ENCODE measurements at places on chromosomes 3 and 15.

- no peaks in the 10 kb centered on the region for H3K36me3 ChIP-seq
- H3K4me1 ChIP-seq: no peaks in the 10 kb centered on the region
- H3K27me3 ChIP-seq: no peaks in the 10 kb centered on the region
- H3K27ac ChIP-seq: no peak overlapping the region
These were observed 47.8 kb downstream of the LEKR1 start for GRCh38 chr3:156873906-156874305.

- H3K4me3 ChIP-seq: no peak overlapping the region
- H3K27me3 ChIP-seq: no peaks in the 10 kb centered on the region
- DNase-seq: no peak
- H3K27ac ChIP-seq: no peak overlapping the region
- H3K36me3 ChIP-seq: no peaks in the 10 kb centered on the region
These were observed 145.0 kb upstream of the GAP43 start for GRCh38 chr3:115478359-115478758.

DNA sequence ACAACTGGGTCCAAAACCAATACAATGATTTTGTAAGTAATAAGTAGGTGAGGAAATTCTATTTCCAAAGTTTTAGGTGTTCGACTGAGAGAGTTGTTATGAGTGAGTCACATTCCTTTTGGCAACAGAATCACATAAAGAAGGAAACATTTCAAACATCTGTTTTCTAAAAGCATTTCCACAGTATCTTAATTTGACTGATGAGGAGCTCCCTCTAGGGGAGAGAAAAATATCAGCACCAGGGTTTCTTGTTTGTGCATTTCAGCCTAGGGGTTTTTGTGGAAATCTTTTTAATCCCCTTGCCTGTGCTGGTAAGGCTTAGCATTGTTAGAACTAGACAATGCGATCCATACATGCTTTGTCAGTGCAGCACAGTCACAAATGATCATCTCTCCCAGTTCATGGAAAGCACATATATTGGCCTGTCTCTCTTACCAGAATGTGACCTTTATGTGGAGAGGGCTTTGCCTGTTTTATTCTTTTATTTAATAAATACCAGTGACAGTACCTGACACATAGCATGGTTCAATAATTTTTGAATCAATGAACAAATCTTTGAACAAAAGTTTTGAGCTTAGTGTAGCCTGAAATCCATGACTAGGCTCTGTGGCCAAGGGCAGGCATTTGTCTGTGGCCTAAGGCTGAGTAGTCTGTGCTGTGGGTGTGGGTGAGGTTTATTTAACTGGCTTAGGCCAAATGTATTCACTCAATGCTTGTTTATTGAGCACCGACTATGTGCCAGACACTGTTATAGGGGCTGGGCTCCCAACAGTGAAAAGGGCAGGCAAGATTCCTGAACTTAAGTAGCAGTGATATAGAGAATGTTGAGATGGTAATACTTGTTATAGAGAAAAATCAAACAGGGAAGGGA, 21.1 kb upstream of the IQCF6 start:
- no peaks in the 10 kb centered on the region for H3K4me1 ChIP-seq
- no peak for DNase-seq
- H3K36me3 ChIP-seq: no peaks in the 10 kb centered on the region
- H3K27ac ChIP-seq: no peak overlapping the region

- no peak overlapping the region for H3K27ac ChIP-seq
- H3K36me3 ChIP-seq: no peaks in the 10 kb centered on the region
- H3K4me3 ChIP-seq: no peak overlapping the region
- no peak for DNase-seq
- H3K4me1 ChIP-seq: no peaks in the 10 kb centered on the region
These were observed 17.8 kb downstream of the ACKR2 start for GRCh38 chr3:42827023-42827422.

DNA sequence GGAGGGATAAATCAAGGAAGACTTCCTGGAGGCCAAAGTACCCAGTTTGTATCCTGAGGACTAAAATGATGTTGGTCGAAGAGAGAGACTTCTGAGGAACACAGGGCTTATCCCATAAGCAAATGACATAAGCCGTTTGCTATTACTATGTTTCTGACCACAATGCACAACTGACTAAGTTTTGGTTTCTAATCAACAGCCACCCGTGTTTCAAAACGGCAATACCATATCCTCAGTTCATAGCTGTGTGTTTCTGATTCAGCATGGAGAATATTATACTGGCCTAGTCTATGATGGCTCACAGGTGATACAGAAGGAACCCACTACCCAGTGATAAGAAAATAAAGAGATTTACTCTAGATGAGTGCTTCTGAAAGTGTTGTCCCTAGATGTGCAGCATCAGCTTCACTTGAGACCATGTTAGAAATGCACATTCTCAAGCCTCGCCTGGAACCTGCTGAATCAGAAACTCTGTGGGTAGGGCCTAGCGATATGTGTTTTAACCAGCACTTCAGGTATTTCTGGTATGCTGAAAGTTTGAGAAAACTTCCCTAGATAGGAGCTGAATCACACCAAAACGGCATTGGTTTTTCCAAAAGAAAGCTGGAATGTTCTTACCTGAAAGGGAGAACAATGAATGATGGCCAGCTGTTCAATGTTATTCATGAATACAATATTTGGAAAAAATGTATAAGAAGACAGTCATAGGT, 639.7 kb upstream of the NR2F2 start:
- H3K4me1 ChIP-seq: no peaks in the 10 kb centered on the region
- no peaks in the 10 kb centered on the region for H3K36me3 ChIP-seq
- H3K27ac ChIP-seq: no peak overlapping the region
- no peaks in the 10 kb centered on the region for H3K27me3 ChIP-seq
- no peak for DNase-seq

DNA sequence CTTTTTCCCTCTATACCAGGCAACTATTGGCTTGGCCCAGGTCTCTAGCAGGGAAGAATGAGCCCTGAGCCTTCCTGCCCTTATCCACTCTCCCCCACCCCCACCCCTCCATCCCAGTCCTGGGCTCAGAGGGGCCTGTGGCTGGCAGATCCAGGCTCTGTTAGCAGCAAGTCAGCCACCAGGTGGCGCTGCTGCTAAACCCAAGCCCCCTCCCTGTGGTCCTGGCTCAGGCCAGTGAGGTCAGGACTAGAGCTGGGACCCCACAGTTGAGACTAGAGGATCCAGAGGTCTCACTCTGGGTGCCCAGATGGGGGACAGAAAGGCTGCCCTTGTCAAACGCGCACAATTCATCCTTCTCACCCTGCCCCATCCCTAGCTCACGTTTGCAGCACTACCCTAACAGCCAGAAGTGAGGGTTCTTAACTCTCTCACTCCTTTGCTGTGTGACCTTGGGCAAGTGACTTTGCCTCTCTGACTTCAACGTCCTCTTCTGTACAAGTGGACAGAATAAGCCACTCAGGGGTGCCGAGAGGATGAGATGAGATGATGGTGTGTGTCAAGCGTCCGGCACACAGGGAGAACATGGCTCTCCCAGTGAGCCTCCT, 46.8 kb upstream of the SLC6A1 start:
- no peaks in the 10 kb centered on the region for H3K36me3 ChIP-seq
- no peaks in the 10 kb centered on the region for H3K27me3 ChIP-seq
- H3K4me3 ChIP-seq: no peak overlapping the region
- H3K27ac ChIP-seq: no peak overlapping the region
- no peak for DNase-seq

DNA sequence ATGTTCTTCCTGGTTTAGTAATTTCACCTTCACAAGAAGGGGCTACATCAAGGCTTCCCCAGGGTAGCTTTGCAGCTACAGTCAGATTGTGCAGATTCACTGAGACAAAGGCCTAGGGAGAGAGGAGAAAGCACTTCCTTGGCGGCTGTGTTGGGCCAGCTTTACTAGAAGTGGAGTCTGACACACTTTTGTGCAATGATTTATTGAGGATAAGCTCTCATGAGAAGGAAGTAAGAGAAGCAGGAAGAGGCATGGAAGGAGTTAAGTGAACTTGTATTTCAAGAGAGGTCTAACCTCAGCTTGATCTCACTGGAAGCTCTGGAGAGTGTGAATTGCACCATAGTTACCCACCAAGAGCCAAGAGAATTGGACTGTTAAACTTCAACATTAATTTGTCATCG, 78.9 kb downstream of the TGFBR2 start:
- no peaks in the 10 kb centered on the region for H3K27me3 ChIP-seq
- no peak for DNase-seq
- no peak overlapping the region for H3K4me3 ChIP-seq
- peaks cover 41% of the 10 kb centered on the region for H3K36me3 ChIP-seq
- H3K27ac ChIP-seq: peak overlapping the region; percentile 76
- H3K4me1 ChIP-seq: peaks cover 82% of the 10 kb centered on the region

DNA sequence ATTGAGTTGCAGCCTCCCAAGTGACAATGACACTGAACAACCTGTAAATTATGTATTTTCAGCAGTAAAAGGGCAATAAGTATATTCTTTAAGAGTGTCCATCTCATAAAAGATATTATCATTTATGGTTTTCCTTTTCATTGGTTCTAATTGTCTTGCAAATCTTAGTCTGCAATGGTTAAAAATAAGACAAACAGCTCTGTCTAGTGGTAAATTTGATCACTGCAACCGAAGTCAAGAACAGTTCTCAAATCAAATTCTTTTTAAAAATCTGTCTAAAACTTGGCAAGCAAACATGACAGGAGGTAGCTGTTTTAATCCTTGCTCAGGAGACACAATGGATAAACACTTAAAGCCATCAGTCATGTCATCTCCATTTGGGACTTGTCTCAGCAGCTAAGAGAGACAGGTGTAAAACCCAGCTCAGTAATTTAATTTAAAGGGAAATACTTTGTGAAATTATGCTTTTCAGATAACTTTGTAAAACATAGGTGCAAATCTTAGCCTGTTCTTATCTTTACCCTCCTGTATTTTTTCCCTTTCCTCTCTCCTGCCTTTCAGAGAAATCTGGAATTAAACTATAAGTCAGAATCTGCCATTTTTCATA, 150.3 kb upstream of the ARHGEF26 start:
- DNase-seq: no peak
- H3K4me1 ChIP-seq: no peaks in the 10 kb centered on the region
- no peaks in the 10 kb centered on the region for H3K27me3 ChIP-seq
- no peak overlapping the region for H3K27ac ChIP-seq

DNA sequence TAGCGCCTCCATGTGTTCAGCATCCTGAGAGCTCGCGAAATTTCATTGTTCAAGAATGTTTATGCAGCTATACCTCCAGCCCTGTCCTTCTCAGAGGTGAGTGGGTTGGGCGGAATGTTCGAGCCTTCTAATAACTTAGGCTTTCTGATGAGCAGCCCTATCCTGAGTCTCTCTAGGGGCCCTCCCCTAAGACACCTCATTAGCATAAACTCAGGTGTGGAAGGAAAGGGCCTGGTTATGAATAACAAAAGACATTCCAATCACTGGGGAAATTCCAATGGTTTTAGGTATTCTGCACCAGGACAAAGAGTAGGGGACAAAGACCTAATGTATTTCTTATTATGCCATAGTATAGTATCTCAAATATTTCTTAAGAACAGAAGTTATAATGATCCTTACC, 138.1 kb upstream of the PDZRN3 start:
- H3K4me3 ChIP-seq: no peak overlapping the region
- no peaks in the 10 kb centered on the region for H3K36me3 ChIP-seq
- no peaks in the 10 kb centered on the region for H3K4me1 ChIP-seq
- H3K27me3 ChIP-seq: no peaks in the 10 kb centered on the region
- no peak for DNase-seq
- no peak overlapping the region for H3K27ac ChIP-seq

- peaks cover 38% of the 10 kb centered on the region for H3K4me1 ChIP-seq
- no peak for DNase-seq
- H3K4me3 ChIP-seq: no peak overlapping the region
- no peaks in the 10 kb centered on the region for H3K36me3 ChIP-seq
These were observed 25.5 kb downstream of the CCDC13 start for GRCh38 chr3:42747581-42747980.

DNA sequence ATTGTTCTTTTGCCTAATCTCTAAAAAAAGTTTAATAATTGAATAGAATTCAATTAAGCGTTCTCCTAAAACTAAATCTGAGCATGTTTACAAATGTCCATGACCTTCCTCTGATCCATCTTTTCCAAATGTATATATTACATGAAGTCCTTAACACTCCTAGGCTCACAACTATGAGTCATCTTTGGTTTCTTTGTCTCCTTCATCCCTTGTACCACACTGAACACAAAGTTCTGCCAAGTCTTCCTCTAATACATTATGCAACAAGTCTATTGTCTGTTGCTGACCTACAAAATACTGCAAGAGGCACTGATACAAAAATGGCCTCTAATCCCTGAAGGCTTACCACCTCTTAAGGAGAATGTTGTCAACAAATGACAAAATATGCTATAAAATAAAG, 550.2 kb downstream of the PYDC2 start:
- no peak for DNase-seq
- no peak overlapping the region for H3K4me3 ChIP-seq
- no peaks in the 10 kb centered on the region for H3K36me3 ChIP-seq
- no peaks in the 10 kb centered on the region for H3K4me1 ChIP-seq

GRCh38 chr15:81749716-81750375, 296.0 kb downstream of the MEX3B start:
- H3K4me3 ChIP-seq: no peak overlapping the region
- no peak for DNase-seq
- H3K27me3 ChIP-seq: no peaks in the 10 kb centered on the region

GRCh38 chr3:124837730-124838186, 49.4 kb downstream of the ITGB5 start:
- DNase-seq: peak; percentile 79
- peaks cover 13% of the 10 kb centered on the region for H3K4me1 ChIP-seq
- H3K27ac ChIP-seq: peak overlapping the region; percentile 89
- peaks cover 36% of the 10 kb centered on the region for H3K36me3 ChIP-seq

DNA sequence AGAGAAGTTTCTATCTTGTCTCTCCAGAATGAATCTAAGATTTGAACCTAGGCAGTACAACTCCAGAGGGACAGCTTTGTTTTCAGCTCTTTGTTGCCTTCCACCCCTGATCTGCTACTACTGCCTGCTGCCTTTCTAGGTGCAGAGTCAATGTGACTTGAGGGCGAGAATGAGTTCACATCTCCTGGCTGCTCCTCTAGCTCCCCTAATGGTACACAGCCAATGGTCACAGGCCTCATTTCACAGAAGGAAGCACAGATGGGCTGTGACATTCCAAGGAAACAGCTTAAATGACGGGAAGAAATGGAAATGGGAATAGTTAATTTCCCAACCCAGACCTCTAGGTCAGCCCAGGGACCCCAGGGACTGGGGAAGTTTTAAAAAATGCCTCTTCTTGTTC, 32.4 kb downstream of the FAM43A start:
- no peaks in the 10 kb centered on the region for H3K4me1 ChIP-seq
- H3K36me3 ChIP-seq: no peaks in the 10 kb centered on the region
- H3K27me3 ChIP-seq: no peaks in the 10 kb centered on the region
- DNase-seq: no peak
- no peak overlapping the region for H3K4me3 ChIP-seq
- no peak overlapping the region for H3K27ac ChIP-seq

DNA sequence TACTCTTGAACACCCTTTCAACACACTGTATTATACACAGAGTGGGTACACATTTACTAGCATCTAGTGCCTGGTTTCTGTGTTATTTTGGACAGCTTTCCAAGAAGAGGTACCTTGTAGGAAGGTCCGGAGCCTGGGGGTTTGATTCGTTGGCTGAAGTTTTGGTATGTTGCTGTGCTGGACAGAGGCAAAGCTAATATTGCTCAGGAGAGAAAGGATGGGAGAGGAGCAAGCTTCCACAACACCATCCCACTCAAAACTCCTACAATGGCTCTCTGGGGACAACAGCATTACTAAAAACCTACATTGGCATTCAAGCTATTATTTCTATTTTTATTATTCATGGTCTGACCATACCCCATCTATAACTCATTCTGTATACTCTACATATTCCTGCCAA, 1.1 kb upstream of the LYSMD2 start:
- no peaks in the 10 kb centered on the region for H3K27me3 ChIP-seq
- DNase-seq: no peak
- no peaks in the 10 kb centered on the region for H3K4me1 ChIP-seq
- H3K36me3 ChIP-seq: no peaks in the 10 kb centered on the region
- H3K27ac ChIP-seq: peak overlapping the region; percentile 82

- DNase-seq: no peak
- H3K27me3 ChIP-seq: no peaks in the 10 kb centered on the region
- H3K4me1 ChIP-seq: no peaks in the 10 kb centered on the region
- no peak overlapping the region for H3K27ac ChIP-seq
These were observed 172.0 kb downstream of the VPS13C start for GRCh38 chr15:61888074-61888780.
